ENCODE measurements at places on chromosomes 12 and 14.

DNA sequence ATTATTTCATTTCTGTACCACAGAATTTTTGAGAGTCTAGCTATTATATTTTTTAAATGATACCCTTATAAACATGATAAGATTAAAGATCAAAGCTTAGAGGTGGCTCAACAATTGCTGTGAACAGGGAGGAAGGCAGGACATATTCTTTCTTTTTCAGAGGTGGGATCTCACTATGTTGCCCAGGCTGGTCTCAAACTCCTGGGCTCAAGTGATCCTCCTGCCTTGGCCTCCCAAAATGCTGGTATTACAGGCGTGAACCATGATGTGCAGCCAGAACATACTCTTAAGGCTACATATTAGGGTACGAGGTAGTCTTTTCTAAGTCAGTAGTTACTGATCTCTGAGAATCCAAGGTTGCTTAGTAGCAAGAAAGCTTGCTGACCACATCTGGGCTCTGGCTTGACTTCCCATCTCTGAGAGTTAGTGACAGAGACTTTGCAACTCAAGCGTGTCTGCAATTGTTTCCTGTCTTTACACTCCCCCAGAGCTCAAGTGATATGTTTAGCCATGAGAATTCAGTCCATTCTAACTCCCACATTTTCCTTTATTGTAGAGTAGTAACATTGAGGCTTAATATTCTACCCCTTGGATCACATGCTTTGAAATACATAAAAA, 8.6 kb downstream of the RAB5B start:
- DNase-seq, result no peak

DNA sequence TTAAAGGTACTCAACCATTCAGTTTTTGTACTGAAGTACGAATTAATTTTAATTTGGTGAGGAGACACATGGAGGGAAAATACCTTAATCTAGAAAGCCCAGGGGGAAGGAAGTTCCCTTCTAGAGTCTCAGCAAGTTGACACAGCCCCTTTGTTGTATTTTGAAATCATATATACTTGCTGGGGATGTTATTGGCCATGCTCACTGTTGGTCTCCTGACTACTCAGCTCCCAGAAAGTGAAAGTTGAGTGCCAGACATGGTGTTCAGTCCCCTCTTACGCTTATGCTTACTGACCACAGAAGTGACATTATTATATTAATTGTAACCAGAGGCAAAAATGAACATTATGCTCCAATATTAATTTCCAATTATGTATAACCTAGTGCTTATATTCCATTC, 28.1 kb downstream of the ARF6 start:
- no peak for DNase-seq

DNA sequence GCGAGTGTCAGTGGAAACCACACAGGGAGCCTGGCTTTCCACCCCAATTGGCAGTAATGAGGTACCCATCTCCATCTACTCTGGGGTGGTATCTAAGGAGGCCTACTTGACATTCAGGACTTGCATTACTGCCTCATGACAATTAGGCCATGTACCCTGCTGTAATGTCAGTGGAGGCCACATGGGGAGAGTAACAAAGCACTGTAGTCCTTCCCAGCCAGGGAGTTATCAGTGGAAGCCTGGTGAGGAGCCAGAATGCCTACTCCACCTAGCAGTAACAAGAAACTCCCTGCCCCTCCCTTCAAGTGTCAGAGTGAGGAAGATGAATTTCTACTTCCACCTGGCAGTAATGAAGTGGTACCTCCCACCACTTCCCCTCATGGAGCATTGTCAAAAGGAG, 12.5 kb downstream of the TIMM9 start:
- DNase-seq, result no peak

DNA sequence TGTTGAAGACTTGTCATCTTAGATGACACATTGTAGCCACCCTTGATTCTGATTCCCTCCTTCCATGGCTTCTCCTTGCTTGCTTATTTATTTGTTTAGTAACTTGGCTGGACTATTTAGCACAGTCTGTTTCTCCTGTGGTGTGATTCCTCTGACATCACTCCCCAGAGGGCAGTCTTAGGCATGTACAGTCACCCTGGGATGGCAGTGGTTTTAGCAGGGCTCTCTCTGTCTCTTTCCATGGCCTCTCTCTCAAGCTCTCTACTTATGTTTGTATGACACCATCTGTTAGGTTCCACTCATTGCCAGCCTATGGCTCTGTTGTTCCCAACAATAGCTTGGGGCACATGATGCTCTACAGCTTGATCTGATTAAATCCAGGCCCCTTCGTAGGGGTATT, 158.3 kb downstream of the ADGRD1 start:
- DNase-seq, result no peak

GRCh38 chr12:54208591-54208990, 19.8 kb upstream of the SMUG1 start:
- no peak for DNase-seq

DNA sequence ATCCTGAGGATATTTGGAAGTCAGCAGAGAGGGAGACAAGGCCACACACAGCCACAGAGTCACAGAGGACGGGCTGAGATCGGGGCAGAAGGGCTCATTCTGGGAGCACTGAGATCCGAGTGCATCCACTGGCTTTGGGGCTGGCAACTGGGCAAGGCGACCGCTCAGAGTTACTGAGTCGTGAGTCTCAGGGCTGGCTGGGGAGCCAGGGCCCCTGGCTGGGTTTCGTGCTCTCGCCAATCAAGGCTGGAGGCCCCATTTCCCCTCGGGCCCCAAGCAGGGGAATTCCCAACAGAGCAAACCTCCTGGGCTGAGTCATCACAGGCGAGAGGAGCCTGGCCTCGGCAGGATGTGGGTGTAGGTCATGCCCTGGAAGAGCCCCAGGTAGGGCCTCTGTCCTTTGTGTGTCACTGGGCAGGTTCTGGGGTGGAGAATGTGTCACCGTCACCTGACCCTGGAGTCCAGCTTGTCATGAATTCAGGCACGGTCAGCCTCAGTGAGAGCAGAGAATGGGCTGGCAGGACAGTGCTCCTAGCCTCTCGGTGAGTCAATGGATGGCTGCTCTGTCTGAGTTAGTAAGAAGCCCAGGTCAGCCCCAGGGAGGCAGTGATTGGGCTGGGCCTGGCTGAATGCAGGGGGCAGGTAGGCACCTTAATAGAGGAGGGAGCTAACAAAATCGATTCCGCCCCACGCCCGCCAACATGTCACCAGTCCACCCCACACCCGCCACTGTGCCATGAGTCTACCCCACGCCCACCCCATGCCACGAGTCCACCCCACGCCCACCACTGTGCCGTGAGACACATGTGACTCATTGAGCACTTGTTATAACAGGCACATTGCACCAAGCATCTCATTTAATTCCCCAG, 16.9 kb downstream of the ASB2 start:
- DNase-seq, result no peak

GRCh38 chr12:57471661-57472060, 8.0 kb downstream of the ARHGAP9 start:
- DNase-seq, result no peak
